ENCODE measurements at places on chromosomes 7 and 10. TPM values are rescaled to one million over a fixed set of nuclear protein-coding genes. Genes with fewer than 3 reads are reported as not detected.

GRCh38 chr10:132306864-132307751 lies 642 bp downstream of the STK32C start:
- DNase-seq, result peak; percentile 85
- no peak overlapping the region for H3K27ac ChIP-seq
- H3K36me3 ChIP-seq, result no peaks in the 10 kb centered on the region
- no peak overlapping the region for H3K4me3 ChIP-seq

- no peaks in the 10 kb centered on the region for H3K36me3 ChIP-seq
- no peak overlapping the region for H3K4me3 ChIP-seq
- no peak for DNase-seq
- no peaks in the 10 kb centered on the region for H3K27me3 ChIP-seq
- H3K4me1 ChIP-seq, result no peaks in the 10 kb centered on the region
Measured at GRCh38 chr10:91339729-91340128, 70.4 kb upstream of the HECTD2 start.

SLC26A5 gene
- not detected for polyA plus RNA-seq

KCP gene
- 7.7 TPM for polyA plus RNA-seq

C7orf57 gene
- not detected for polyA plus RNA-seq

GRCh38 chr7:48458701-48459524 lies 287.7 kb downstream of the ABCA13 start:
- no peak overlapping the region for H3K4me3 ChIP-seq
- H3K27ac ChIP-seq, result no peak overlapping the region
- H3K36me3 ChIP-seq, result no peaks in the 10 kb centered on the region
- no peaks in the 10 kb centered on the region for H3K4me1 ChIP-seq
- no peaks in the 10 kb centered on the region for H3K27me3 ChIP-seq
- DNase-seq, result peak; percentile 71

GBX1 gene
- not detected for polyA plus RNA-seq

TMEM236 gene
- polyA plus RNA-seq, result 0.09 TPM

TMEM213 gene
- polyA plus RNA-seq, result 96.9 TPM

- no peak overlapping the region for H3K27ac ChIP-seq
- no peaks in the 10 kb centered on the region for H3K4me1 ChIP-seq
- DNase-seq, result no peak
- no peak overlapping the region for H3K4me3 ChIP-seq
- H3K36me3 ChIP-seq, result no peaks in the 10 kb centered on the region
- no peaks in the 10 kb centered on the region for H3K27me3 ChIP-seq
Measured at GRCh38 chr10:96991313-96991841, 159.3 kb downstream of the LCOR start.

MKI67 gene
- polyA plus RNA-seq, result 0.04 TPM
